ENCODE measurements at places on chromosomes 5 and 9.
A peak's percentile ranks its signal among the peaks of the same experiment; 100 is the strongest.

DNA sequence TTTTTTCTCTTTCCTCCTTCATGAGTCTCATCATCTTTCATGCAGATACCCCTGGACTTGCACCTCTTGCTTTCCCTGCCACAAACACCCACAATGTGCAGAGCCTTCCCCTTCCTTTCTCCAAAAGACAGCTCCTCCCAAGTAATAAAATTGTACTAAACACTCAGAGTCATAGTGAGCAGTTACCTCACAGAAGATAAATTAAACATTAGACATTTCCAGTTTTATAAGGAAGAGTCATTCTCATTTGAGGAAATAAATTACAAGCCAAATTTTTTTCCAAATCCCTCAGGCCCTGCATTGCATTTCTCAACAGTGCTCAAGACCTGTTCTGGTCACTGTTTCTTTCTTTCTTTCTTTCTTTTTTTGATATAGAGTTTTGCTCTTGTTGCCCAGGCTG is 131.5 kb downstream of the ATPSCKMT start:
- no peak for DNase-seq

GRCh38 chr5:124511791-124512190 is 234.6 kb downstream of the ZNF608 start:
- no peak for DNase-seq

DNA sequence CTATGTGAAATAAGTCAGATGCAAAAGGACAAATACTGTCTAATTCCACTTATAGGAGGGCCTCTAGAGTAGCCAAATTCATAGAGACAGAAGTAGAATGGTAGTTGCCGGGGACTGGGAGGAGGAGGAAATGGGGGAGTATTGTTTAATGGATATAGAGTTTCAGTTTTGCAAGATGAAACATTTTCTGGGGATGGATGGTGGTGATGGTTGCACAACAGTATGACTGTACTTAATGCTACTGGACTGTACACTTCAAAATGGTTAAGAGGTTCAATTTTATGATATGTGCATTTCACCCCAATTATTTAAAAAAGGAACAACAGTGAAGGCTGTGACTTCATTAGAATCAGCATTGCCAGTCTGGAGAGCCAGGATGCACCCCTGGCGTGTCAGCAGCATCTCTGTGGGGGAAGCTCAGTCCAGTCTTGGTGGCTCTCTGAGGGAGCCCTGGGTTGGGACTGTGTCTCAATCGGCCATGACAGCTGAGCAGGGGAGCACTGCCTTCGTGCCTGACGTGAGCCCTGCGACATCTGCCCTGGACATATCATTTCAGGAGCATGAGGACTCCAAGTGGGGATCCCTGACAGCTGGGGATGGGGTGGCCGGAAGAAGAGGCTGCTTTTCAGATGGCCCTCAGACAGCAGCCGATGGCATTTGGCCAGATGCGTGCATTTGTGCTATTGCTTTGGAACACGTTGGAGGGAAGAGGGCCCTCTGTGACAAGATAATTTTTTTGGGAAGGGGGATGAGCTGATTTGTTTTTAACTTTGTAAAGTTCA is 130.8 kb upstream of the STC2 start:
- no peak for DNase-seq

DNA sequence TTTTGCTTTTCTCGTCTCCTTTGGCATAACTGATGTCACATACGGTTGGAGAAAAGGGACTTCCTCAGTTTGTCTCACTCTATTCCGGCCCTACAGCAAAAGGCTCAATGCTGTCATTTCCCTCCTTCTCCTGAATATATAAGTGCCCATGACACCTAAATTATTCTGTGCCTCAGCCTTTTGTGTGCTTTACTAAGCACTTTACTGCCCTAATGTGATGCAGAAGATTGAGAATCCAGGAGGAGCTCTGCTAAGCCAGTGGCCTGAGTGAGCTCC is 7.6 kb downstream of the CD180 start:
- DNase-seq: no peak

DNA sequence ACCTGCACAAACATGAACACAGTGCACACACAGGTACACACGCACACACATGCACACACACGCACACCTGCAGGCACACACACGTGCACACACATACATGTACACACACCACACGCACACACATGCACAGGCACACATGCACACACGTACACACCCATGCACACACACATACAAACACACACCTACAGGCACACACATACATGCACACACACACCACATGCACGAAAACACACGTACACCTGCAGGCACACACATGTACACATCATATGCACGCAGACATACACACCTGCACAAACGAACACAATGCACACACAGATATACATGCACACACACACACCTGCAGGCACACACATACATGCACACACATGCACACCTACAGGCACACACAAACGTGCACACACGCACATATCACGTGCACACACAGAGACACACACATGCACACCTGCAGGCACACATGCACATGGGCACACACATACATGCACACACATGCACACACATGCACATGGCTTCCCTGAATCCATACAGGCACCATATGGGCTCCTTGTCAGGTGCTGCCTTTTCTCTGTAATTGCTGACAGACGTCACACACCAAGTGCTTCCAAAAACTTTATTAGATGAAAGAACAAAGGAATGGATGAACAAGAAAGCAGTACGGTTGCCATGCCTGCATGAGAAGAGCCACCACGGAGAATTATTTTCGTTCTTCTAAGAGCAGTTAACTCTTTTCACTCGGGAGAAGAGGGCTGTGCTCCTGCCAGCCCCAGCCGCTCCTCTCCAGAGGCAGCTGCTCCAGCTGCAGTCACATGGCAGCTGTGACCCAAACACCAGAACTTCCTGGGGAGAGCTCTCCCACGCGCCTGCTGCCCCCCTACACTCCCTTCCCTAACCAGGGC is 57.2 kb downstream of the EXD3 start:
- no peak for DNase-seq

DNA sequence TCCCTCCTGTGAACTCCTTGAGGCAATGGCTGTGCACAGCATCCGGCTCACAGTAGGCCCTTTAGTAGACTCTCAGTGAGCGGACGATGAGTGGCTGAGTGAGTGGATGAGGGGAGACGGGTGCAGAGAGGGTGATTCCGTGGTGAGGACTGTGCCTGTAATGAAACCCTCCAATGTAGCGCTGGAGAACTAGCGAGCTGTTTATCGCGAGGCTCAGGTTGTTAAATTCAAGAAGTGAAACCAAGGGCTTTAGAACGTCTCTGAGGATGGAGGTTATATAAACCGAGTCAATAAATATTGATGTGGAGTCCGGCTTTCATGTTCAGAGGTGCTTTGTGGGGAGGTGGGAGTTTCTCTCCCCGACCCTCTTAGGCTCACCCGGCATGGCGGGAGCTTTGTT is 53.2 kb downstream of the NSG2 start:
- no peak for DNase-seq

GRCh38 chr5:115766608-115767007 is 49.9 kb downstream of the CDO1 start:
- DNase-seq: no peak

GRCh38 chr9:37430841-37431597 is 8.5 kb downstream of the GRHPR start:
- DNase-seq: no peak

- DNase-seq: no peak
These were observed 107.8 kb downstream of the NR6A1 start for GRCh38 chr9:124663046-124663961.

GRCh38 chr9:130461218-130461630 is 16.5 kb downstream of the ASS1 start:
- DNase-seq: peak; percentile 41

DNA sequence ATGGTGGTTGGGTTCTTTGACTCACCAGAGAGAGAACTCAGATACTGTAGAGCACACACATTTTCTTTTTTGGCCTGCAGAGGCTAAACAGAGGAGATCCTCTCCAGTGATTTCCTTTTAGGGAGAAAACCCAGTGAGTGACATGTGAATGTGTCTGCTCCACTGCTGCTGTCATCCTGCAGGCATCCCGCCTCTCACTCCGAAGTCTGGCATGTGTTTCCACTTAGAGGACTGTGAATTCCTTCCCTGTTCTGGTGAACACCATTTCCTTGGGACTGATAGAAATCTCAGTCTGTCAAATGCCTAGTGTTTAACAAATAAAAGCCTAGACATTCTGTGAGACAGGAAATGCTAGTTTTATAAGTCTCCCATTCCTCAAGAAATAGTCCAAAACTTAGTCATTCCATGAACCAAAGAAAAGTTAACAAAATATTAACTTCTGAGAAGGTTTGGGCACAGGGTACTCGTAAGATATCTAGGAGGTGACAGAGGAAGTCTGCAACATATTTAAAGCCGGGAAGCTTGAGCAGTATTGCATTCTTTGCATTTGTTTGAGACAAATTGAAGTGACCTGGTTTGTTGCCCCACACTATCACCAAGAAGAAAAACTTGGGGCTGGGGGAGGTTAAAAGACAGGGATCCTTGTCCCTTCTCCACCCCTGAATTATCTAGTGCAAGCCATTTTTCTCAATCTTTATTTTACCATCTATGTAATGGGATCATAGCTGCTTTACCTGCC is 74.9 kb upstream of the NIPAL4 start:
- DNase-seq: no peak

DNA sequence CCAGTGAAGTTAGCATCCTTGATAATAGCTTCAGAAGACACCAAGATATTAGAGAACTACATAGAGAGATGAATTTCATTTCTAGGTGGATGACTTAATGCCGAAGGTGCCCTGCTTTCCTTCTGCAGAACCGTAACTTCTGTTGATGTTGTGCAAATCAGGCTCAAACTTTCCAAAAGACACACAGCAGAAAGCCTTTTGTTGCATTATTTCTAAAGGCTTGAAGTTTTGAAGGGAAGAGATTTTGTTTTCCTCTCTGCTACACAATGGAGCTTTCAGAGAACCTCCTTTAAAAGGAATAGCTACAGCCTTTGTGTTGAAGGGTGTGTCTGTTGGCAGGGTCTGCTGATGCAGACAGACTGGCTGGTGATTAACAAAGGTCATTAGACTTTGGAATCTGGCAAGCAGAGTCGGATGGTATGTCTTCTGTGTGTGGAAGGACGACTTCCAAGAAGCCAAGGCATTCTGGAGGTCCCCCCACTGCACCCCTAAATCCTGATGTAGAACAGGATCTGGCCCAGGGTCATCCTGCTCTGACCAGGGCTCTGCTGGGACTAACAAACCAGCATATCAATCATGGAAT is 57.8 kb downstream of the ZNF462 start:
- DNase-seq: no peak

DNA sequence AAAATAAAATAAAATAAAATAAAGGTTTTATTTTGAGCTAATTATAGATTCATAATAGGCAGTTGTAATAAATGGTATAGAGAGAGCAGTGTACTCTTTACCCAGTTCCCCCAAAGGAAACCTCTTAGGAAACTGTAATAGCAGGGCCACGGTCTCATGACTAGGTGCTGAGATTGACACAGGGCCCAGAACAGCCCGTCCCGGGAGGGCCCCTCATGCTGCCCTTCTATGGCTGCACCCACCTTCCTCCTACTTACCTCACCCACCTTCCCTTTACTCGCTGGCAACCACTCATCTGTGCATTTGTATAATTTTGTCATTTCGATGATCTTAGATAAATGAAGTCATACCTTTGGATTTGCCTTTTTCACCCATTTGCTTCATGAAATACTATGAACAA is 16.1 kb downstream of the CACNA1B start:
- DNase-seq: no peak

DNA sequence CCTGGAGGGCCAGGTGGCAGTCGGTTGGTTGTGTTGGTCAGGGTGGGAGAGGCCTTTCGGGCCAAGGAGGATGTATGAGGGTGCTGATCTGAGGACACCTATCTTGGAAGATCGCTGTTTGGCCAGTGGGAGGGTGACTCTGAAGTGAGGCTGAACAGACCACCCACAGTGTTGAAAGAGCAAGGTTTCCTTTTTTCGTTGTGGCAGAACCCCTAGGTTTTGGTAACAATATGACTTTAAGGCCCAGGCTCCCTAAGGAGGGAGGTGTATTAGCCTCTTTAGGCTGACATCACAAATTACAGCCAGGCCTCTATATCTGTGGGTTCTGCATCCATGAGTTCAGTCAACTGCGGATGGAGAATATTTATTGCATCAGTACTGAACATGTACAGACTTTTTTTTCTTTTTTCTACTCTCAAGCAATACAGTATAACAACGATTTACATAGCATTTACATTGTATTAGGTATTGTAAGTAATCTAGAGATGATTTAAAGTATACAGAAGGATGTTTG is 86.1 kb downstream of the ARHGAP26 start:
- DNase-seq: no peak

DNA sequence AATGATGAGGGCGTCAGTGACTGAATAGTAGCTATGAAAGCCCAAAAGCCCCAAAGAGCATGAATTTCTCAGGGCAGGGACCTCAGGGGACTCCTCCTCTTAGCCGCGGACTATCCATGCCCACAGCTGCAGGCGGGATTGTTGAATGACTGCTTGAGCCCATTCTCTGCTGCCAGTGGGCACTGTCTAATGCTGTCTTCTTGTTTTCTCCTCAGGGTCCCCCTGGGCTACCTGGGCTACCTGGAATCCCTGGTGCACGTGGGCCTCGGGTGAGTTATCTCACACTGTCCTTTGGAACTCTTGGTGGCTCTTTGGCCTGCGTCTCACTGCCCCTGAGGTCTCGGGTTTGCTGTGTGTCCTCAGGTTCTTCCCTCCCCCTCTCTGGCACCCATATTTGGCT is 22.7 kb downstream of the COL27A1 start:
- DNase-seq: no peak

- no peak for DNase-seq
These were observed 36.2 kb downstream of the NACC2 start for GRCh38 chr9:136058801-136059302.

DNA sequence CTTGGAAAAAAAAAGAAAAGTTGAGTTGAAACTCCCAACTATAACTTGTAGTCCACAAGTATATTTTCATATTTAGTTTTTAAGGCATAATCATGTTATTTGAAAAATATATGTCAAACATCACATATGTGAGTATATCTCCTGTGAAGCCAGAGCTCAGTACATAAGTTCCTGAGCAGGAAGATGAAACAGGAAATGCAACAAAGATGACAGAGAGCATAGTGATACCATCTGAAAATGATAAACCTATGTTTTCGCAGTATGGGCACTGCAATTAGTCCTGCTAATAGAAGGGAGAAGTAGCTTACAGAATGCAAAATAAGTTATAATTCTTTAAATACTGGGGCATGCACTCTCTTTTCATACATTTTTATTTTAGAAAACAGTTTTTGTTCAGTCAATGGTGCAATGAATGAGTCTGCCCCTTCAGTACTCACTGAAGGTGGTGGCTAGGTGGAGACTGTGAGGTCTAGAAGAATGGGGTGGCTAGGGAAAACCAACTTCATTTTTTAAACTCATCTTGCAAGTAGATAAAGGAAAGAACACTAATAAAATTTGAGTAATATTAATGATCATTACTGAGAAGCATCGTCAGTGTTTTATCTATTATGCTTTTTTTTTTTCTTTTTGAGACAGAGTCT is 54.1 kb upstream of the FYB1 start:
- no peak for DNase-seq

GRCh38 chr5:58085800-58086199 is 374.1 kb downstream of the PLK2 start:
- no peak for DNase-seq

GRCh38 chr9:38088006-38088925 is 19.2 kb upstream of the SHB start:
- DNase-seq: peak; percentile 55

GRCh38 chr9:132826621-132827365 is 51.3 kb downstream of the AK8 start:
- DNase-seq: no peak

Measured in T-helper 2 cell treated with Interferon-gamma antibody and Interleukin-4, amounts not matched to agents 5 μg/mL and 100 μg/mL, for 36 hours (primary cell).